ENCODE measurements at places on chromosomes 1 and 21. TPM values are rescaled to one million over a fixed set of nuclear protein-coding genes. Genes with fewer than 3 reads are reported as not detected.

Gene TAS1R1
- not detected for total RNA-seq

Gene KCNK1
- total RNA-seq, result 3.4 TPM

Gene CD48
- total RNA-seq, result 179 TPM

Gene SPRR2F
- not detected for total RNA-seq

Gene GNG4
- total RNA-seq, result 0.32 TPM

All from activated T-helper 17 cell treated with anti-CD3 and anti-CD28 coated beads, Interleukin-2, amount 50 U/mL, for 72 hours (primary cell).